Right renal pelvis (tissue), 4 donors: ENCODE measurements at places on chromosomes 12 and 14. TPM values are rescaled to one million over a fixed set of nuclear protein-coding genes. Genes with fewer than 3 reads are reported as not detected.

The ST8SIA1 gene
- polyA plus RNA-seq: 6.0 TPM

The KRT82 gene
- not detected for polyA plus RNA-seq

The SRSF9 gene
- 220 TPM for polyA plus RNA-seq

The COCH gene
- 4.7 TPM for polyA plus RNA-seq

The NRIP2 gene
- 40.0 TPM for polyA plus RNA-seq

The FAM90A1 gene
- polyA plus RNA-seq: 1.4 TPM
